ENCODE measurements at places on chromosomes 5 and 9. TPM values are rescaled to one million over a fixed set of nuclear protein-coding genes. Genes with fewer than 3 reads are reported as not detected.

GRCh38 chr5:107284822-107285525, 385.8 kb downstream of the EFNA5 start:
- no peak overlapping the region for H3K27ac ChIP-seq
- H3K27me3 ChIP-seq, result peaks cover 30% of the 10 kb centered on the region
- no peaks in the 10 kb centered on the region for H3K36me3 ChIP-seq
- no peak for DNase-seq
- peaks cover 14% of the 10 kb centered on the region for H3K4me1 ChIP-seq

- no peak overlapping the region for H3K27ac ChIP-seq
- DNase-seq, result no peak
- H3K4me1 ChIP-seq, result peaks cover 36% of the 10 kb centered on the region
- no peak overlapping the region for H3K4me3 ChIP-seq
- no peaks in the 10 kb centered on the region for H3K27me3 ChIP-seq
Measured at GRCh38 chr9:20253635-20254034, 368.7 kb downstream of the MLLT3 start.

DNA sequence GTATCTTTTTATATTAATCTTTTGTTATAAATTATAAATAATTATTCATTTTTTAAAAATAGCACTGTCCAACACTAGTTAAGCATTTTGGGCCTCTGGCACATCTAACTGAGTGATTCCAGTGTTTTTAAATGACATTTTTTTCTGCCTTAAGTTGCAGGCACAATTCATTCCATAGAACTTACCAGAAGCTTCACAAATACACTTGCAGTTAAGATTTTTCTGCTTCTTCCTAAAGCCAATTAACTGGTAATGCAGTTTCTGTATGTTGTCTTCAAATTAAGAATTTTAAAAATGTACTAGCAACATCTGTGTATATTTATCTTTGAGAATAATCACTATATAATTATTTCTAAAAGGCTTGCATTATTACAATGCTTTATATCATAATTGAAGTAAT, 11.2 kb upstream of the NFIB start:
- H3K27ac ChIP-seq, result no peak overlapping the region
- H3K4me3 ChIP-seq, result no peak overlapping the region
- no peak for DNase-seq
- peaks cover 4% of the 10 kb centered on the region for H3K36me3 ChIP-seq
- peaks cover 28% of the 10 kb centered on the region for H3K4me1 ChIP-seq

- no peaks in the 10 kb centered on the region for H3K27me3 ChIP-seq
- H3K4me1 ChIP-seq, result peaks cover 58% of the 10 kb centered on the region
- peaks cover 2% of the 10 kb centered on the region for H3K36me3 ChIP-seq
- peak overlapping the region; percentile 99 for H3K27ac ChIP-seq
- peak overlapping the region; percentile 76 for H3K4me3 ChIP-seq
Measured at GRCh38 chr5:169804861-169805260, 167.8 kb downstream of the DOCK2 start.

DNA sequence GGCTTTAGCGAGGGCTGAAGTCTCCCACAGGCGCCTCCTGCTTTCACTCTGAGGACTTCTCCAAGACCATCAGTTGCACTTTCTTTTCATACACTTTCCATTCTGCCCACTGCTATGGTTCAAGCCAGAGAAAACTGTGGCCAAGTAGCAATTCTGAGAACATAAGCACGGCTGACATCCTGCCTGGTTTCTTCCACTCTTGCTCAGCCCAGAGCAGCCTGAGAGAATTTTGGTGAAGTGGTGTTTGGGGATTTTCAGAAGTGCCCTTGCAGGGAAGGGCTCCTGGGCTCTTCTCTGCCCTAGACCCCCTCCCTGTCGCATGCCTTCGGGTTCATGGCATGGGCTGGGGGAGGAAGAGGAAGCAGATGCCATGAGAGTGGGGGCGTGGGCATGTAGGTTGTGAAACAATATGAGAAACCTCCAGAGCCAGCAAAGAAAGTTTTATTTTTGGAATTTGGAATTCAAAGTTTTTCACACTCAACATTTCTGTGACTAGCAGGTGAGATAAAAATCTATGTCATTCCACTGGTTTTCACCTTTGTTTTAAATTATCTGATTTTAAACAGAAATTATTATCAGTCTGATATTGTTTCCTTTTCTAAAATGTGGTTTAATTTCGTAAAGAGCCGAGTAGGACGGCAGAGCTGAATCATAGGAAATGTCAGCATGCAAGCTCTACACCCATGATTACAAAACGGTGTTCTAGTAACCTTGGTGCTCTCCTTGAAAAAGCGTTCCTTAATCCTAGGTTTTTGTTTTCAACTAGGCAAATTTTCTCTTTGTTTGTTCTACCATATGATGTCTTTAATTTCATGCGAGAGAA, 27.8 kb upstream of the TNFSF8 start:
- peaks cover 74% of the 10 kb centered on the region for H3K4me1 ChIP-seq
- no peaks in the 10 kb centered on the region for H3K27me3 ChIP-seq
- peak; percentile 58 for DNase-seq
- peaks cover 50% of the 10 kb centered on the region for H3K36me3 ChIP-seq

- H3K36me3 ChIP-seq, result no peaks in the 10 kb centered on the region
- H3K4me3 ChIP-seq, result no peak overlapping the region
- no peak overlapping the region for H3K27ac ChIP-seq
- peaks cover 57% of the 10 kb centered on the region for H3K27me3 ChIP-seq
- no peak for DNase-seq
Measured at GRCh38 chr9:126853667-126854066, 6.8 kb upstream of the ZBTB34 start.

DNA sequence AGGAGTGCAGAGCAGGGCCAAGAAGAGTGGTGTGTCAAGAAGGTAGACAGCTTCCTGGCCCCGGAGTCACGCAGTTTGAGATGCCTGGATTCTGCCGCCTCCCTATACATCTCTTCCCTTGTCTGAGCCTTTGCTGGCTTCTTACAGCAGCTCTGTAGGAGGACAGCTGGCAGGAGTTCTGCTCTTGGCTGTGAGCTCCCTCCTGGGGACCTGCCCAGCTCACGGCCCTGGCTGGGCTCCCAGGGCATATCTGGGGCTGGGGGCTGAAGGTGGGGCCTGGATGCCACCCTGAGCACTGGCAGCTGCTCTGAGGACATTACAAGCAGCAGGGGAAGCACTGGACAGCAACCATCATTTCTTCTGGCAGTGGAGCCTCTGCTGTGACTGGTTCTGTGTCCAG, 786 bp upstream of the TSSK1B start:
- no peaks in the 10 kb centered on the region for H3K27me3 ChIP-seq
- no peak overlapping the region for H3K27ac ChIP-seq
- no peak for DNase-seq

GRCh38 chr5:9924614-9925013, 294.5 kb upstream of the TAS2R1 start:
- H3K27ac ChIP-seq, result no peak overlapping the region
- no peaks in the 10 kb centered on the region for H3K4me1 ChIP-seq
- H3K36me3 ChIP-seq, result peaks cover 3% of the 10 kb centered on the region

GRCh38 chr5:56161439-56161823, 71.7 kb downstream of the ANKRD55 start:
- H3K27ac ChIP-seq, result no peak overlapping the region
- no peaks in the 10 kb centered on the region for H3K27me3 ChIP-seq
- peaks cover 66% of the 10 kb centered on the region for H3K4me1 ChIP-seq
- DNase-seq, result no peak

- DNase-seq, result no peak
- no peaks in the 10 kb centered on the region for H3K27me3 ChIP-seq
- no peaks in the 10 kb centered on the region for H3K4me1 ChIP-seq
- no peak overlapping the region for H3K4me3 ChIP-seq
- H3K36me3 ChIP-seq, result no peaks in the 10 kb centered on the region
- no peak overlapping the region for H3K27ac ChIP-seq
Measured at GRCh38 chr9:4159696-4160095, 140.2 kb downstream of the GLIS3 start.

DNA sequence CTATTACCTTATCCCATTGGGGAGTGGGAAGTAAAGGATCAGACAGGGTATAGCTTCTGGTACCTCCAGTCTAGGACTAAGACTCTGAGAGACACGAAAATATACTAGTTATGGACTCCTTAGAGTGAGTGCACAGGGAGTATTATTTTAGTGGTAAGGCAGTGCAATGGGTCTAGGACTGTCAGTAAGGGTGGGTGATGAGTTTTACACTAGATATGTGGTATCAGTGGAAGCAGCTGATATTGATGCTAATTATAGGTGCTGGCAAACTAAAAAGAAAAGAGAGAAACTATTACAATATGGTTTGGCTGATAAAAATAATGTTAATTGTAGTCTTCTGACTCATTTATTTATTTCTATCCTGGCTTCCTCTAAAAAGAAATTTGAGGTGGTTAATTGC, 118.6 kb downstream of the UNC13B start:
- no peak overlapping the region for H3K4me3 ChIP-seq
- no peak overlapping the region for H3K27ac ChIP-seq
- no peak for DNase-seq
- H3K4me1 ChIP-seq, result peaks cover 29% of the 10 kb centered on the region
- no peaks in the 10 kb centered on the region for H3K36me3 ChIP-seq

DNA sequence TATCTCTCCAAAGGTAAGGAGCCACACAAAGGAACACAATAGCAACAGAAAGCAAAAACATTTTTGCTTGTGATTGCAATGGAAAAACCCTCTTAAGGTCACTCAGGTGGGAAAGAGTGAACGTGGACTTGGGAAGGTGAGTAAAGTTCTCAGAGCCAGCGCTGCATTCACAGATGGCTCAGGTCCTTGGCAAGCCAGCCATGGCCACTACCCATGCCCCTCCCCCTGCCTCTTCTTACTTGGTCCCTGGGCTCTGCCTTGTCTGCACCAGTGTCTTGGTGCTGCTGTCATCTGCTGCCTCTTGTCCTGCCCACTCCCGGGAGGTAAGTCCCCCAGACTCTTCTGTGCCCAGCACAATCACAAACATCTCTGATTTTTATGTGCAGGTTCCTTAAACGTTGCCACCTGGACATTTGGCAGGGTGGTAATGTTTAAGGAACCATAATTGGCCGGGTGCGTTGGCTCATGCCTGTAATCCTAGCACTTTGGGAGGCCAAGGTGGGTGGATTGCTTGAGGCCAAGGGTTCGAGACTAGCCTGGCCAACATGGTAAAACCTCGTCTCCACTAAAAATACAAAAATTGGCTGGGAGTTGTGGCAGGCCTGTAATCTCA, 74.6 kb downstream of the FEM1C start:
- H3K27me3 ChIP-seq, result peaks cover 57% of the 10 kb centered on the region
- H3K4me3 ChIP-seq, result no peak overlapping the region
- no peaks in the 10 kb centered on the region for H3K36me3 ChIP-seq
- DNase-seq, result no peak

PHF24 gene
- total RNA-seq, result 1.1 TPM

HNRNPAB gene
- 232 TPM for total RNA-seq

CCDC183 gene
- total RNA-seq, result 0.72 TPM

FRRS1L gene
- total RNA-seq, result not detected

BTNL9 gene
- not detected for total RNA-seq

All from activated T-cell treated with anti-CD3 and anti-CD28 coated beads, Interleukin-2, amount 50 U/mL, for 72 hours (primary cell).